ENCODE measurements at places on chromosomes 11 and 22. TPM values are rescaled to one million over a fixed set of nuclear protein-coding genes. Genes with fewer than 3 reads are reported as not detected.

Gene DNAJB13
- not detected for total RNA-seq

Gene NNMT
- 330 TPM for total RNA-seq

Gene PATE2
- total RNA-seq, result 0.19 TPM

Gene APOC3
- total RNA-seq, result not detected

Gene CAVIN3
- total RNA-seq, result 346 TPM

Gene PDE2A
- total RNA-seq, result 93.7 TPM

Gene SPINDOC
- total RNA-seq, result 27.4 TPM

Gene SAA4
- total RNA-seq, result not detected

Gene NAALAD2
- total RNA-seq, result 0.29 TPM

Gene SLC5A4
- total RNA-seq, result 2.6 TPM

Gene MAJIN
- total RNA-seq, result not detected

Gene APOL4
- 0.57 TPM for total RNA-seq

Gene GLB1L3
- not detected for total RNA-seq

Gene SAA1
- total RNA-seq, result not detected

Gene UBASH3B
- 21.5 TPM for total RNA-seq

Gene OLFML1
- total RNA-seq, result not detected

Gene SLC22A12
- not detected for total RNA-seq

Gene UFD1
- 118 TPM for total RNA-seq

Gene RFPL2
- total RNA-seq, result not detected

Gene MMP3
- not detected for total RNA-seq

Gene TCN1
- 0.10 TPM for total RNA-seq

Gene CCDC73
- not detected for total RNA-seq

Gene SLC37A2
- total RNA-seq, result 2.7 TPM

Gene IL18
- 0.19 TPM for total RNA-seq

Gene C22orf15
- total RNA-seq, result not detected

Gene VSIG2
- total RNA-seq, result 0.33 TPM

Gene TLCD5
- 6.6 TPM for total RNA-seq

Gene PAK1
- total RNA-seq, result 0.98 TPM

Gene KIF18A
- 8.5 TPM for total RNA-seq

Gene NXPE2
- total RNA-seq, result not detected

Gene CNGA4
- total RNA-seq, result not detected

Gene CBLIF
- not detected for total RNA-seq

Gene TEX12
- total RNA-seq, result 0.29 TPM

Gene APOL3
- 58.8 TPM for total RNA-seq

Gene NLRP14
- total RNA-seq, result 0.65 TPM

Measured in vein endothelial cell (primary cell).